ENCODE measurements at places on chromosomes 12 and 14.

DNA sequence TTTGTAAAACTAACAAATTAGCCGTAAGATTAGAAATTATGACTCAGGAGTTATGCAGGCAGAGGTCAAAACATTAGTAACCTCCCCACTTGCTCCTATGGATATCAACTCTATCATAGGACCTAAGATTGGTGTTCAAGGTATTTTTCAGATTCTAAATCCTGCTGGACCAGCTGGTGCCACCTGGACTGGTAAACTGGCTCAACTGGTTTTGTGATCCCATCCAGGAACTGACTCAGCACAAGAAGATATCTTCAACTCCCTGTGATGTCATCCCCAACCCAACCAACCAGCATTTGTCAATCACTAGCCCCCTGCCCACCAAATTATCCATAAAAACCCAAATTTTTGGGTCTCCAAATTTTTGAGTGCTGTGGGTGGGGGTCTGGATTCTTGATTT, 98.1 kb upstream of the OR4E1 start:
- DNase-seq: no peak

DNA sequence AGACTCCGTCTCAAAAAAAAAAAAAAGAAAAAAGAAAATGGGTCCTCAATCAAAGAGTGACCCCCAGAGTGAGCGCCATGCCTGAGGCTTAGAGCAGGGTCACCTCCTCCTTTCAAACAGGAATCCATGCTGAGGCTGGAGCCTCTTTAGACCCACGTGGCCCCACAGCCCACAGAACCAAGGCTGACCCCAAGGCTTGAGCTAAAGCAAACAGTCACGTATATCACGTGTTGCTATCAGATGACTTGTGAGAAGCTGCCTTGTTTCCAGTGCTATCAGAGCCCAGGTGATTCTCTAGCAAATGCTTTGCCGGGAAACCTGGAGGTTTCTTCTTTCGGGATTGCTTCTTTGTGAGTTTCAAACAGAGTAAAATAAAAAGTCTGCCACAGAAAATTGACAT, 31.7 kb upstream of the DYNC1H1 start:
- DNase-seq: no peak

- DNase-seq: no peak
These were observed 231.3 kb downstream of the BCL11B start for GRCh38 chr14:99040711-99041110.

GRCh38 chr14:45680531-45680930, 427.5 kb upstream of the MIS18BP1 start:
- peak; percentile 3 for DNase-seq

- DNase-seq: no peak
These were observed 122.7 kb upstream of the CPM start for GRCh38 chr12:69055706-69056105.

- peak; percentile 68 for DNase-seq
These were observed 17.5 kb downstream of the ZNF664 start for GRCh38 chr12:123990511-123990910.

DNA sequence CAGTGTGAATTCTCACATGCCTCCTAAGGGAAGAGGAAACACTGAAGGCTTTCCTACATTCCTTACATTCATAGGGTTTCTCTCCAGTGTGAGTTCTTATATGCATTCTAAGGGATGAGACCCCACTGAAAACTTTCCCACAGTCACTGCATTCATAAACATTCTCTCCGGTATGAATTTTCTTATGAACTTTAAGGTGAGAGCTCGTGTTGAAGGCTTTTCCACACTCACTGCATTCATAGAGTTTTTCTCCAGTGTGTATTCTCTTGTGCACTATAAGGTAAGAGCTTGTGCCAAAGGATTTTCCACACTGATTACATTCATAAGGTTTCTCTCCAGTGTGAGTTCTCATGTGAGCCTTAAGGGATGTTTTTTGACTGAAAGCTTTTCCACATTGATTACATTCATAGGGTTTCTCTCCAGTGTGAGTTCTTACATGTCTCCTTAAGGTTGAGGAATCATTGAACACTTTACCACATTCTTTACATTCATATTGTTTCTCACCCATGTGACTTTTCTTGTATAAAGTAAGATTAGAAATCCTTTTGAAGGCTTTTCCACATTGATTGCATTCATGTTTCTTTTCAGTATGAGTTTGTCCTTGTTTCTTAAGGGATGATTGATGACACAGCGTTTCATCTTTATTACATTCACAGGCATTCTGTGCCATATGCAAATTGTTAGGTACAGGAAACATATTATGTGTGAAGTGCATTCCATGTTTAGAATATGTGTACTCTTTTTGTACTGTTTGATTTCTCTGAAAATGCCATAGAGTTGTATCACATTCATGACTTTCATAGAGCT, 9.5 kb downstream of the ZNF891 start:
- peak; percentile 1 for DNase-seq

DNA sequence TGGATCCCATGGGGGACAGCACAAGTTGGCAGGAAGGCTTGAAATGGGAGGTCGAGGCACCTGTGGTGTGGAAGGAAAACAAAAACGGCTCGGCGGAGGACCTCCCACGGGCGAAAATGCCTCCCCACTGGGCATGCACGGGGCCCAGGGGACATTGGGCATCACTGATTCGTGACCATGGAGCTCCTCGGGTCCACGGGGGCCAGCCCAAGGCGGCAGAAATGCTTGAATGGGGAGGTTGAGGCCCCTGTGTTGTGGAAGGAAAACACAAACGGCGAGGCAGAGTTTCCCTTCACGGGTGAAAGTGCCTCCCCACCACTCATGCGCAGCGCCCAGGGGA, 376.0 kb downstream of the ALG10 start:
- DNase-seq: no peak

GRCh38 chr14:36682338-36682737, 20.7 kb downstream of the PAX9 start:
- no peak for DNase-seq

- DNase-seq: peak; percentile 34
These were observed 149.8 kb downstream of the TGFB3 start for GRCh38 chr14:75831952-75832351.

DNA sequence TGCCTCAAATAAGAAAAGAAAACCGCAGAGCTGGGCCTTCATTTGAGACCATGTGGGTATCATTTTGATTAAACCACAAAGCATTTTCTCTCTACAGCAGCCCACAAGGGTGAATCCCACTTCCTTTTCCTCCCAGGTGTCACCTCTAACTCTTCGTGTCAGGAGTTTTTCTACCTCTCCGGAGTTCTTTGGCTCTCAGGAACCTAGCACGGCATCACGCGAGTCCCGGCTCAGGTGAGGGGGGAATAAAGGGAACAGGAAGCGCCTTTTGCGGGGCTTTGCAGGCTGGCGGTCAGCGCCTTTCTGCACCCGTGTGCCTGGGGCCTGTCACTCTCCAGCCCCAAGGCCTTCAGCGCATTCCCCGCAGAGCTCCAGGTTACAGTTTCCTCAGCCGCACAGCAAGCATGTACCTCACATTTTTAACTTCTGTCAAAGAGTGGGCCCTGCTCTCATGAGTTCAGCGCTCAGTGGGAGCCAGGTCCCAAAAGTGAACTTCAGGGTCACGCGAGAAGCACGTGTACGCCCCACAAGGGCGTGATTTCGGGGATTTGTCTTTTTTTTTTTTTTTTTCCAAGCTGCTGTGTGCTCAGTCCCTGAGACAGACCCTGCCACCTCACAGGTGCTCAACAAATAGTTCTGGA, 740 bp upstream of the PRPF40B start:
- peak; percentile 50 for DNase-seq

DNA sequence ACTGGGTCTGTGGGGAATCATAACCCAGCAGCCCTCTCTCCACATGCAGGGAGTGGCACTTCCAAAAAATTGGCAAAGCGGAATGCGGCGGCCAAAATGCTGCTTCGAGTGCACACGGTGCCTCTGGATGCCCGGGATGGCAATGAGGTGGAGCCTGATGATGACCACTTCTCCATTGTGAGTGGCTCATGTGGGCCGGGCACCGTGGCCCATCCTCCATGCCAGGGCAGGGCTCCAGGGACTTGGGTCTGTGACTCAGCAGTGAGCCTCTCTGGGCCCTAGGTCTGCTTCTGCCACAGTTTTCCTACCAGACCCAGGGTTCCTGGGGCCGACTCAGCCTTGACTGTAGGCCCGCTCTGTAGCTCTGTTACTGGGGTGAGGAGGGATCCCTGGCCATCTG, 2.2 kb downstream of the NPFF start:
- no peak for DNase-seq

- DNase-seq: no peak
These were observed 3.6 kb upstream of the KRT5 start for GRCh38 chr12:52523824-52524223.

DNA sequence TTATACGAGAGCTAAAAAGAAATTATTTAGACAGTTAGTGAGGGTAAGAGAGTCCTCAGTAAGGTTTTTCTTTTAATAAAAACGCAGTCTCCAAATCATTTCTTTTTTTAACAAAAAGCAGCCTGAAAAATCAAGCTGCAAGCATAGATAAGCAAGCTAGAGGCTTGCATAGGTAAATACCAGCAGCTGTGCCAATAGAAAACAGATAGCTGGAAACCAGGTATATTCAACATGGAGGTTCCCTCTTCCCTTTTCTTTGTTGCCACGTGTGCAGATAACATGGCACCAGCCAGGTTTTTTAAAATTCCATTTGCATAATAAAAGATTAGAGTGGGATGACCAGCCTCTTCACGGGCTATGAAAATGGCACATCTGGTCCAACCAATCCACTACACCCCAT, 6.1 kb upstream of the PRKAB1 start:
- no peak for DNase-seq

DNA sequence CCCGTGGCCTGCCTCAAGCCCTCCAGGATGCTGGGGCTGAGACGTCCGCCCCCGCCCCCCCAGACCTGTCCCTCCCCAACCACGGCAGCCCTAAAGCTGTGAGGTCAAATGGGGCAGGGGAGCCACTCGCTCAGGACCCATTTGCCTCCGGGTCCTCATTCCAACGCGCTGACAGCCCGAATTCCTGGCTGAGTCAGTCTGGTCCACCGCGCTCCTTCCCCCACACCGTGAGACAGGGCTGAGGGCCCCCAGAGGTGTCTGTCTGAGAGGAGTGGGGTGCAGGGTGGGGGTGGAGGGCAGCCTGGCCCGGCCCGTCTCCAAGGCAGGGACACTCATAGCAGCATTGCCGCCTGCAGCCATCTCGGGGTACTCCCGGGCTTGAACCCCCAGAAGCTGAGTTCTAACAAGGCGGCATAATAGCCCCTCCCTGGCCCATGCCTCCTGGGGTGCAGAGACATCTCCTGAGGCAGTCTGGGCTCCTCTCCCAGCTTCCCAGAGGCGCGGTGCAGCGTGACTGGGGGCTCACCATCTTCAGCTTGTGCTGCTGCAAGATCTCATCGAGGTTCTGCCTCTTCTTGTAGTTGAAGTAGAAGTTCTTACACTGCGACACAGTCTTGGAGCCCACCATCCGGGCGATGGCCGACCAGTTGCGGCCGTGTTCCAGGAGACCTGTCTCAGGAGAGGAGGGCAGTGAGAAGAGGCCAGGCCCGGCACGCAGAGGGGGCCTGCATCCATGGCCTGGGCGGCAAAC, 90.5 kb downstream of the RFLNA start:
- peak; percentile 95 for DNase-seq

DNA sequence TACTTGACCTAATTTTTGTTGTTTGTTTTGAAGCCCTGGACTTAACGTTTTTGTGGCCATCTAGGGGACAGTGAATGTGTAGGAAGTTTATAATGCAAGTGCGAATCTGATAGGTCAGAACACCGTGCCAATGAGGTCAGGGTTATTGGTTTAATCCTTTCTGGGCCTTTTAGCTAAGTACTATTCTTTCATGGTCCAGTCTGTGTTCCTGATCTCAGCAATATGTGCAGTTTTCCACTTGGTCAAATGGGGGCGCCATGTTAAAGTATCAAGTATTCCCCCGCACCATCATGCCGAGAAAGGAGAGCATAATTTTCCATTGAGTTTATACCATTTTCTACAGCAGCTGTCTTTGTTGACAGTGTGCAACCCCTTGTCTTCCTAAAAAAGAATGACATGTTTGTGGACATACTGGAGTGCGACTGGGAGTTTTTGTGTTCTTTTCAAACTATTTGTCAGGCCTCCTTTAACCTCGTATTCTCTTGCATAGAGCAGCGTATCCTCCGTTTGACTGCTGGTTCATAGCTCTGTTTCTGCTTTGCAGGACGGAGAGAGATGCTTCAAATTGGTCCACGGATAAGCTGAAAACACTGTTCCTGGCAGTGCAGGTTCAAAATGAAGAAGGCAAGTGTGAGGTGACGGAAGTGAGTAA, 1.3 kb downstream of the AHSA1 start:
- peak; percentile 68 for DNase-seq

DNA sequence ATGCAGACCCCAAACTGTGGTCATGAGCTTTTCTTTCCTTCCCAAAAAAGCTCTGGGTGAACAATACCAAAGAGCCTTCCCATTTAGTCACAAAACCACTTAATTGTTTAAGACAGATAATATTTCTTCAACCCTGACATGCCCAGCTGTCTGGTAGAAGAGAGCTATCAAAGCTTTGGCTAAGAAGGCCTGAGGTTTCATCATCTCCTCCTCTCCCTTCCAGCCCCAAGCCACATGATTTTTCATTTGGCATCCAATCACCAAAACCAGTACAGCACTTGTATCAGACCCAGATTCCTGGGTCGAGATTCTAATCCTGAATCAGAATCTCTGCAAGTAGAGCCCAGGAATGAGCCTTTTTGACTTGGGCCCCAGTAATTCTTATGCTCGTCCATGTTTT, 199.6 kb upstream of the TMEM260 start:
- peak; percentile 34 for DNase-seq

GRCh38 chr12:46562625-46563225, 190.2 kb upstream of the SLC38A2 start:
- peak; percentile 83 for DNase-seq

- no peak for DNase-seq
These were observed 19.5 kb upstream of the GAS2L3 start for GRCh38 chr12:100553936-100554335.

DNA sequence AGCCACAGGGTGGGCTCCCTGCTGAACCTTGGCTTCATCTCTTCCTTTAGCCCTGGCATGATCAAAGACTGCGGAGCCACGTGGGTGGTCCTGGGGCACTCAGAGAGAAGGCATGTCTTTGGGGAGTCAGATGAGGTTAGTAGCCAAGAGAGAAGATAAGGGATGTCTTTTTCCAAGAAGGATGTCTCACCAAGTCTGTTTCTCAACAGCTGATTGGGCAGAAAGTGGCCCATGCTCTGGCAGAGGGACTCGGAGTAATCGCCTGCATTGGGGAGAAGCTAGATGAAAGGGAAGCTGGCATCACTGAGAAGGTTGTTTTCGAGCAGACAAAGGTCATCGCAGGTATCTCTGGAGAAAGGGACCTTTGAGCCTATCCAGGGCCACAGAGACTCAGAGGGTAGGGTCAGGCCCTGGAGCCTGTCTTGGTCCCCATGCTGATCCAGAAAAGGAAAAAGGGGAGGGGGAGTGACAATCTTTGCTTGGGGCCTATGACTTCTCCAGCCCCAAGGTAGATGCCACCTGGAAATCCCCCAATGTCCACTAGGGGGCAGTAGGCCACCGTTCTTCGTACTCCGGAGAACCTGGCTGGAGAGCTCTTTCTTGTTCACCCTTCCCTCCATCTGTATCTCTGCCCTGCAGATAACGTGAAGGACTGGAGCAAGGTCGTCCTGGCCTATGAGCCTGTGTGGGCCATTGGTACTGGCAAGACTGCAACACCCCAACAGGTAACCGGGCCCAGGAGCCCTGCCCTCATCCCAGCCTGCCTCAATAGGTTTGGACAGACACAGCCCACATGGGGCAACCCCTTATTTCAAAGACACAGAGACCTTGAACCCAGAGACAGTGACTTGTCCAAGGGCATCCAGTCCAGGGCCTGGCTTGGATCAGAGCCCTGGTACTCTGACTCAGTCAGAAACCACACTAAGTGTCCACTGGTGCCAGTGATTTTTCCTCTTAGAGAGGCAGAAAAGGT, 2.0 kb downstream of the TPI1 start:
- peak; percentile 68 for DNase-seq

- DNase-seq: peak; percentile 33
These were observed 8.3 kb downstream of the COL2A1 start for GRCh38 chr12:47995981-47996401.

Measured in fibroblast of skin of right biceps (primary cell).